GF-D8 (cell line): ENCODE measurements at places on chromosomes 1 and 21.
A peak's percentile ranks its signal among the peaks of the same experiment; 100 is the strongest.

- no peak for DNase-seq
Measured at GRCh38 chr1:159803956-159804689, 2.0 kb downstream of the FCRL6 start.

- DNase-seq, result peak; percentile 78
Measured at GRCh38 chr1:199007423-199007822, 368.6 kb downstream of the PTPRC start.

GRCh38 chr21:44087426-44088400 is 19.5 kb upstream of the PWP2 start:
- no peak for DNase-seq

GRCh38 chr1:195482137-195482536 is 1126.1 kb downstream of the KCNT2 start:
- no peak for DNase-seq

GRCh38 chr1:204983136-204983535 is 59.9 kb upstream of the CNTN2 start:
- DNase-seq, result no peak

- DNase-seq, result no peak
Measured at GRCh38 chr1:238991765-238992495, 394.4 kb upstream of the CHRM3 start.

- no peak for DNase-seq
Measured at GRCh38 chr1:59071876-59072582, 224.9 kb upstream of the FGGY start.

GRCh38 chr1:246032031-246032551 is 475.0 kb downstream of the SMYD3 start:
- DNase-seq, result no peak

GRCh38 chr1:210076620-210077019 is 138.6 kb downstream of the SYT14 start:
- no peak for DNase-seq

- no peak for DNase-seq
Measured at GRCh38 chr1:201305815-201306214, 22.5 kb downstream of the PKP1 start.

DNA sequence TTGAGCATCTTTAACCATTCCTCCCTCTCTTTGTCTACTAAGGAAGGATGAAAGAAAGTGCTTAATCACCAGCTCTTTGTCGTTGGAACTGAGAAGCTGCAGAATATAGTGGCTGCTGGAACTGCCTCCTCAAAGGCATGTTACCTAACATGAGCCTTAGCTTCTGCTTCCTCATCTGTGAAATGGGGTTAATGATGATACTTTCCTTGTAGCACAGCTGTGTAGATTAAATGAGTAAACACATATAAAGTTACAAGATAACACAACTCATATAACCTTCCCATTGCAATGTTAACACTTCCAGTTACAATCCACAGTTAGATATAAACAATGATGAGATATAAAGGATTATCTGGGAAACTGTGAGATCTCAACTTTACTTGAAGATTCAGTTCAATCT is 48.4 kb upstream of the ZNF326 start:
- DNase-seq, result no peak

- DNase-seq, result no peak
Measured at GRCh38 chr21:43956019-43956669, 56.0 kb upstream of the TRAPPC10 start.

- DNase-seq, result no peak
Measured at GRCh38 chr1:93042187-93043056, 36.7 kb upstream of the MTF2 start.

DNA sequence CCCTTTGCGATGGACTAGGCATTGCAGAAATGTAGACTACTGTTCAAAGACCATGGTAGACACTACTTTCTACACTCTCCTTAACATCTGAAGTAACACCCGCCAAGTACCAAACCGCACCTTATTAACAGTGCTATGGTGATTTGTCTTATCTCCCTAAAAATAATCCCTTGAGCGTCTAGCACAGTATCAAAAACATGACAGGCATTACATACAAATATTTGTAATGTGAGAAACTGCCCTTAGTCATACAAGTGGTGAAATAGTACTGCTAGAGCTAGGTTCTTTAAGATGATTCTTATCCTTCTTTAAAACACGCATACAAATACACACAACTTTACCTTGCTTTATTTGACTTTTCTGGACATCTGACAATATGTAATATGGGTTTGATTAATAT is 27.2 kb downstream of the PUM1 start:
- DNase-seq, result no peak
